ENCODE measurements at places on chromosomes 2 and 18.

DNA sequence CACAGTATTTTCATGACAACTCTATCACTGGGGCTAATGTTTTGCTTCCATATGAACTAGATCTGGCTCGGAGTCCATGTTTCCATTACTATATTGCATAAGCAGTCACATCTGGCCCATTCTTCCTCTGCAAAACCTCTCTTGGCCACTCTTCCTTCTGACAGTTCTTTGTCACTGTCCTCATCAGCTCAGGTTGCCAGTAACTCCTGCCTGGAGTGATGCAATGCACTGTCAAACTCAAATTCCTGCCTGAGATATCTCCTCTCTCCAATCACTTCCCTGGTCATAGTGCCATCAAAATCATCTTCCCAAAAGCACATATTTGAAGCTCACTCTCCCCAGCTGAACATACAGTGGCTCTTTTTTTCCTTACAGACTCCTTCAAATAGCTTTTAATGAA, 66.1 kb downstream of the COLEC12 start:
- DNase-seq, result no peak

DNA sequence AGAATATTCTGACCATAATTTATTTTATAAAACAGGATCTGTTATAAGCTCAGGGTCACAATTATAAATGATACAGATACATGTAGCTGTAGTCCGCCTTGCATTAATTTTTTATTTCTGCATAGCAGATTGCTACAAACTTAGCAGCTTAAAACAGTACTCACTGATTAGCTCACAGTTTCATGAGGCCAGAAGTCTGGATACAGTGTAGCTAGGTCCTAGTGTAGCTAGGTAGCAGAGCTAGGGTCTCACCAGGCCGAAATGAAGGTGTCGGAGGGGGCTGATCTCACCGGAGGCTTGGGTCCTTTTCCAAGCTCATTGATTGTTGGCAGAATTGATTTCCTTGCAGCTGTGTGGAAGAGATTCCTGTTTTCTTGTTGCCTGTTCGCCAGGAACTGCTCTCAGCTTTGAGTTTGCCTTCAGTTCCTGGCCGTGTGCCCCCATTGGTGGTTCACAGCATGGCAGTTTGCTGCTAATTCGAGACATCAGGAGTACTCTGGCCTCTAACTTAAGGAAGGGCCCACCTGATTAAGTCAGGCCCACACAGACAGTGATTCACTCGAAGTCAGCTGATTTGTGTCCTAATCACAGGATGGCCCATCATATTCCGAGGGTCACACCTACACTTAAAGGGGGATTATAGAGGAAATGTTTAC, 18.4 kb downstream of the NAPG start:
- no peak for DNase-seq

DNA sequence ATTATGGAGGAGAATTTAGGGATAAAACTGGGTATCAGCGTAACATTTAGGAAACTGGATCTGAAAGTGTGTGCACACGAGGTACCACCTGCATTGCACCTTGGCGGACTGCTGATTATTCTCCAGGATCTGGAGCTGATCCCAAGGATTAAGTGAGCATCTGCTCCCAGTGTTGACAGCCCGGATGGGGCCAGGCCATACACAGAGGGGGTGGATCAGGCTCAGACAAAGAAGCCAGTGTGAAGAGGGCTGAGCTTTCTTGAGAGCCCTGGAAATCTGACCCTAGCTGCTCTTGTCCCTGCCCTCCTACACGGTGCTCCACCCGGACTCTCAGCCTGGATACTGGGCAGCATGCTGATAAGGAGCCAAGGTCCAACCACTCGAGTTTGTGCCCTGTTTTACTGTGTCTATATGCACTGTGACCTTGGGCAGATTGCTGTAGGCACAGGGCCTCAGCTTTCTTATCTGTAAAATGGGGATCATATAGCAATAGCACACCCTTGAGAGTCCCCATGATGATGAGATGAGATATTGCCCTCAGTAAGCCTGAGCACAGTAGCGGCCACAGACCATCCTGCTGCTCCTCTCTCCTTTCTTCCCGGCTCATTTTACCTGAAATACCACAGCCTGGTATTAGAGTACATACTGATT, 396.8 kb upstream of the CELF4 start:
- no peak for DNase-seq

GRCh38 chr2:111069722-111070121, 51.0 kb upstream of the BCL2L11 start:
- DNase-seq, result no peak

DNA sequence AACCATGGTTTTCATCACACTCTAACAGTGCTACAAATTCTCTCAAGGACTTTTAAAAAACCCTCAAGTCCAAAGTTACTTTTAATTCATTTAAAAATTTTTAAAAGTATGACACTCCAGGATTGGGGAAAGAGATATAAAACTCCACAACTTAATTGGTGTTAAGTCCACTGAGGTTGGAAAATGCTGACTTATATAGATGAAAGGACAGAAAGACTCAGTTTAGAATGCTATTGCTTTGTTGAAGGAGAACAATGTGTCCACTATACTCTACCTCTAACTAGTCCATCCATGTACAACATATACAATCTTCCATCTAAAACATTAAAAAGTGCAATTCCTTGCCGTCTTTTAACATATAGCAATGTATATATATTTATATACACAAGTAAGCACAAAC, 41.2 kb downstream of the CABYR start:
- no peak for DNase-seq

DNA sequence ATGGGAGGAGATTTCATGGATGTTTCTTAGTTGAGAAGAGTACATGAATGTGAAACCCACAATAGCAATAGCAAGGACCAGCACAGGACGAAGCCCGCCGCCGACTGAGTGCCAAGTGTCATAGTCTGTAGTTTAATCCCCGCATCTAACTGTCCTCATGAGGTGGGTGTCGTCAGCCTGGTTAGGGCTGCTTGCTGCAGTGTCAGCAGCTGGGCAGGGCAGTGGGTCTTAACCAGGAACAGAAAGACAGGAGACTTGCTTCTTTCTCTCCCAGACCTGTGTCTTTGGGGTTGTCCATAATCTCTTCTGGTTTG, 146.6 kb downstream of the VAPA start:
- no peak for DNase-seq

DNA sequence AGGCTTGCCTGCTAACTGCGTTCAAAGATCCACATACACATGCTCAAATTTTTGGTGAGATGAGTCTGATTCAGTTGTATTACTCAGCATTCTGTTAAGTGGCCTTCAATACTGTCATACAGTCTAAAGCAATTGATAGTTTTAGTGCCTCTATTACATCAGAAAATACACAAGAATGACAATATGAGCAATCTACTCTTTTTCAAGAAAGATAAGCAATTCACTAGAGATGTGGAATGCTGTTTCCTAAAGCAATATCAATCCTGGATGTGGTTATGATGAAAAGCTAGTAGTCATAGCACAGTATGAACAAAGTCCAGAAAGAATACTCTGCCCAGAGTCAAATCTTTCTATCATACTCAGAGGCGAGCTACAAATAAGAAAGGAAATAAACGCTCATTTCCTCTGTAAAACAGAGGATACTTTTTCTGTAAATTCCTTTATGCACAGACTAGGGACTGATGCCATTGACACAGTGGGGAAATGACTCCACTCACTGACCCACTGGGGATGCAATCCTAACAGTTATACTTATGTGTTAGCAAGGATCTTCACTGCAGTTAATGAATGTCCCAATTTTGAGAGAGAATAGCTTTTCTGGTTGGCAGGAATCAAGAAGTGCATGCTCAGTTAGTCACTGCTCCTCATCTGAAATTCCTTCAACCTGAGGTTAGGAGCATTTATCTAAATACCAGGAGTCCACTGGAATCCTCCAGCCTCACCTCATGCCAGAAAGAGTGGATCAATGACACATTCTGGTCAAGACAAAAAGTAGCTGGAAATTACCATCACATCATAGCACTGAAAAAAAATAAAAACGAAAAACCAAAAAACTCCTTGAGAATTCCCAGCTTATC, 83.3 kb downstream of the PDE11A start:
- DNase-seq, result no peak

DNA sequence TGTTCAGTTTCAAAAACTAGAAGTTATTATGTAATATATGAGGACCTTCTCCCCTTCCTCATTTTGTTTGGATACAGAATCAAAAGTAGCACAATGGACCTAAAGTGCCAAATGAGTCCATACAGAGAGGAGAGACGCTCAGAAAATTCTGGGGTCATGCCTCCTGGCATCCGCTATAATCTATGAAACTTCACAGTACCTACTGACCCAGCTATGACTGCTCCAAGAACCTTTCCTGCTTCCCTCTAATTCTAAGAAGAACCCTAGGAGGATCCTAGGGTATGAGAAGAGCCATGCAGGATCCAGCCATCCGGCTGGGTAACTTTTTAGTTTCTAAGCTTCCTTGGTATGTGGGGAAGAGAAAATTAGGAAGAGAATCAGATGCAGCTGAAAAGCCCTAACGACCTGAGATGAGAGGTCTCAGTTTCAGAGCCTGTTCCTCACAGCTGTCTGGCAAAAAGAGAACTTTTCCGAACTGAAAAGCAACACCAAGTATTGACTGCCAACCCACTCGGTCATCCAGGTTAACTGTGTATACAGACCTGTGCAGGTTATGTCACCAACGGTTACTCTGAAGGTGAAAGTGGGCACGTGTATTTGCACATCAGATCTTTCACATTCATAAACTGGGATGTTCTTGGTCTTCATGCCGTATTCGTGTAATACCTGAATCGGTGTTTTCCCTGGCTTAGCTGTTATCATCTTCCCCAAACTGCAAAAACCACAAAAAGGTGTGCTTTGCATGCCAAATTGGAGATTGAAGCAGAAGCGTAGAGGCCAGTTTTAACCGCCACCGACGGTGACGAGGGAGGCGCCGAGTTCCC, 1.1 kb downstream of the PRKRA start:
- no peak for DNase-seq

DNA sequence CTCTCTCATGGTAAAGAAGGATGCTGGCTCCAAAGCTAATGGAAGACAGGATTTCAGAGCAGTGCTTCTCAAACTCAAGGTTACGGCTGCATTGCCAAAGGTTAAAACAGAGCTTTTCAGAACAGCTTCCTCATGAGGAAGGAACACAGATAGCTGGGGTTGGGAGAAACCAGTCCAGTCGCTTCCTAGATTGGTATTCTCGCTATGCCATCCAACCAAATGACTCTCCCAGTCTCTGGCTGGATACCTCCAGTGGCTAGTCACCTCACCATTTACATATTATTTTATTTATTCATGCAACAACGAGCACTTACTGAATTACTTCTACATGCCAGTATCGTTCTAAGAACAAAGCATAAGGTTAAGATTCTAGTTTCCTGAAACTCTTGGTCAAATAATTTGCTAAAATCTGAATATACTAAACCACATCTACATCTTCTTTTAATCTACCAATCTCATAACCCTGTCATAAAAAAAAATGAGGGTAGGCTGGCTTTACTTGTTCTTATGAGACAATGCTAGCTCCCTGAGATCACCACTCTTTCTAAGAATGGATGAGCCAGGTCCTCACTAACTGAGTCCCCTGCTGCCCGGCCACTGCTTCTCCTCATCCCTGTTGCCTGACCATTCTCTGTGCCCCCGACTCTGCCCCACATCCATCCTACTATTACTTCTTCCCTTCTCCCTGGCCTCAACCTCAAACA, 20.4 kb downstream of the KDSR start:
- no peak for DNase-seq

DNA sequence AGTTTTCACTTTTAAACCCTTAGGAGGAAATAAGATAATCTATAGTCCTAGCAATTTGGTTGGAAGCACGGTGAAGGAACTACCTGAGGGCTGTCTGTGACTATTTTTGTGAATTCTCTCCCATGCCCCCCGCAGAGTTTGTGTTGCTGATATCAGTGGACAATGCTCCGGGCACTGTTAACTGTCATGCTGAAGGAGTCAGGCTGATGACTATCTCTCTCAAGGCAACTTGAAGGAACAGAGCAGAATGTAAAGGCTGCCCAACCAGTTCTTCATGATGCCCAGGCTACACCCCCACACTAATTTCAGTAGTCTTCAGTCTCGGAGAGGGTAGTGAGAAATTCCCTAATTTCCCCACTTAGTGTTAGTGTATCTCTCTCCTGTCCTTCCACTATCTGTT, 21.6 kb upstream of the RAB6C start:
- no peak for DNase-seq

GRCh38 chr2:178632729-178633128, 152.5 kb downstream of the PLEKHA3 start:
- no peak for DNase-seq

DNA sequence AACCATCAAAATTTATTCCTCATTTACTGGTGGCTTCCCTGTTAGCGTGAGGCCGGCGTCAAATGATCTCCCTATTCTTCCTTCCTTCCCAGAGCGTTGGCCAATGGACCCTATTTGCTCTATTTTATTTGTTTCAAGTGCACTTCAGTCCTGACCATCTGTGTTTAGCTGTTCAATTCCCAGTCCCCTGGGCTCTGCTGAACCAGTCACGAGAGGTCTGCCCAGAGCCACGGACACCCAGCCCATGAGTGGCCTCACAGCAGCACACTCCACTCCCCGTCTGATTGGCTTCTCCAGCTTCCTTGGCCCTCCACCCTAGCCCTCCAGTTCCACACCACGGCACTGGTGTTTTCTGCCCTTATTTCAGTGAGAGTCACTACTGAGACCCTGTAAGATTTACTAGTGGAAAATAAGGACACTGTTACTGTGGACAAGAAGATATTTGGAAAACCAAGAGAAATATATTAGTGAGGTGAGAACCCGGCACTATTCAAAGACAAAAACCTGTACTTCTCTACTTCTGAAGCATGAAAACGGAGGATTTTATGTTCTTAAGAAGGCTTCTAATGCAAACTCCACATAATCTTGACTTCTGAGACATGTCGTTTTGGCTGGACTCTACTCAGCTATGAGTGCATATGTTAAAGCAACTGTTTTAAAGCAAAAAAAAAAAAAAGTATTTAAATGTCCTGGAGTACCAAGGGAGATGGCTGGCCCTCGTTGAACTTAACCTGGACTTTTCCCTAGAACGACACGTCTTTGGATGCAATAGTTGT, 86.6 kb downstream of the COL6A3 start:
- DNase-seq, result no peak

- DNase-seq, result no peak
Measured at GRCh38 chr2:230592775-230593174, 119.9 kb upstream of the CAB39 start.

- DNase-seq, result no peak
Measured at GRCh38 chr2:209496586-209496982, 72.7 kb downstream of the MAP2 start.

DNA sequence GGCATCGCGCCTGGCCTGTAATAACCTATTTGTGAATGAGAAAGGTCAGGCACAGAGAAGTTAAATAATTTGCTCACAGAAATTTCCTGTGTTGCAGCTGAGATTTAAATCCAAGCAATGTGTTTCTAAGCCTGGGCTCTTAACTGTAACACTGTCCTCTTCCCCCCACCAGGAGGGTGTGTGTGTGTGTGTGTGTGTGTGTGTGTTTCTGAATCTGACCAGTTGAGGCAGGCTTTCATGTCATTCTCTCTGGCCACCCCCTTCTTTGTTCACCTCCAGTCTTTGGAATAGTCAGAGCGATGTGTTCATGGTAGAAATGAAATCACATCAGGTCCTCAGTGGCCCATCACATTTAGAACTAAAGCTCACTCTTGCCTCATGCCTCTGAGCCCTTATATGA, 81.2 kb downstream of the NEDD4L start:
- DNase-seq, result no peak

All from stimulated activated CD8-positive, alpha-beta memory T cell treated with anti-CD3 and anti-CD28 coated beads, Interleukin-7, amount 100 ng/mL, for 24 hours (primary cell).